Hepatocyte (in vitro differentiated cells): ENCODE measurements at places on chromosomes 11 and 22. TPM values are rescaled to one million over a fixed set of nuclear protein-coding genes. Genes with fewer than 3 reads are reported as not detected.

Gene OMP
- total RNA-seq, result not detected in 2 replicates

Gene APOBEC3B
- 2.2 TPM in 2 replicates for total RNA-seq

Gene DNAJB7
- total RNA-seq, result not detected in 2 replicates

Gene RFPL2
- total RNA-seq, result 0.48 and 0.97 TPM in 2 replicates

Gene MRGPRX1
- not detected in 2 replicates for total RNA-seq

Gene C11orf21
- 0.17 TPM in 1 of 2 replicates, not detected in the other for total RNA-seq

Gene MRPL11
- 45.6 and 60.6 TPM in 2 replicates for total RNA-seq

Gene THY1
- 43.3 and 52.1 TPM in 2 replicates for total RNA-seq

Gene MEI1
- total RNA-seq, result not detected in 2 replicates

Gene CADM1
- total RNA-seq, result 39.1 and 48.4 TPM in 2 replicates

Gene TMEM45B
- total RNA-seq, result 114 and 129 TPM in 2 replicates

Gene SLC37A2
- total RNA-seq, result 2.1 and 2.8 TPM in 2 replicates

Gene CHRDL2
- total RNA-seq, result 0.44 and 0.83 TPM in 2 replicates

Gene TRIM48
- total RNA-seq, result not detected in 2 replicates

Gene NUP160
- 32.6 and 38.1 TPM in 2 replicates for total RNA-seq

Gene ELMOD1
- total RNA-seq, result 3.1 and 3.8 TPM in 2 replicates
